ENCODE measurements at places on chromosomes 12 and 14.
A peak's percentile ranks its signal among the peaks of the same experiment; 100 is the strongest.

GRCh38 chr12:132634411-132634990 lies 15.9 kb downstream of the P2RX2 start:
- ATAC-seq = no peak

DNA sequence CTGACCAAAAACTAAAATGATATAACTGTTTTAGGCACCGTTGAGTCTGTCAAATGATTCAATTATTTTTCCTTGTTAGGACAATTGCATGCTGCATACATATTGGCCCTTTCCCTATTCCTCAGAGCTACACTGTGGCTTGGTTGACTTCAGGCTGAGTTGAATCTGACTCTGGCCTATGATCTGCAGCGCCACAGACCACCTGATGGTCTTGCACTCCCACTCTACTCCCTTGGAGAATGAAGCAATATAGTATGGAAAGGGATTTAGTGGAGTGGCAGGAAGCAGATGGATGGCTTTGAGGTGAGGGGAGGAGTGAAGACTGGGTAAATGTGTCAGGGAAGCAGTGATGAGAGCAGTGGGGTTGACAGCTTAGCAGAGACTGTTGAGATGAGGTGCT lies 579.0 kb upstream of the STXBP6 start:
- ATAC-seq = no peak

DNA sequence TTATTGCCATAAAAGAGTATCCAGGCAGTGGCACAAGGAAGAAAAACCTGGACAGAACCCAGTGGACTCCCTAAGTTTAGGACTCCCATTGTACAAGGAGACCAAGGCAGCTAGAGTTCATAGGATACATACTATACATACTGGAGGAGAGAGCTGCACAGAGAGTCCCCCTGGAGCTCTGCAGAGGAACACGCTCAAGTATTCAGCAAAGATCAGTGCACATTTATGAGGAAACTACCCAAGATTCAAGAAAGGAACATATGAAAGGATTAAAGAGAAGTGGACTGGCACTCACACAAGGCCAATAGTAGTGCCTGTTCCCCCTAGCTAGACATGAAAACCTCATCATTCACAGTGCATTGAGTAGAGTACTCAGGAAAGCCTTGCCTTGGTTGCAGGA lies 43.0 kb upstream of the CHPT1 start:
- ATAC-seq = no peak

- ATAC-seq = no peak
Measured at GRCh38 chr14:53412819-53413675, 259.9 kb upstream of the DDHD1 start.

DNA sequence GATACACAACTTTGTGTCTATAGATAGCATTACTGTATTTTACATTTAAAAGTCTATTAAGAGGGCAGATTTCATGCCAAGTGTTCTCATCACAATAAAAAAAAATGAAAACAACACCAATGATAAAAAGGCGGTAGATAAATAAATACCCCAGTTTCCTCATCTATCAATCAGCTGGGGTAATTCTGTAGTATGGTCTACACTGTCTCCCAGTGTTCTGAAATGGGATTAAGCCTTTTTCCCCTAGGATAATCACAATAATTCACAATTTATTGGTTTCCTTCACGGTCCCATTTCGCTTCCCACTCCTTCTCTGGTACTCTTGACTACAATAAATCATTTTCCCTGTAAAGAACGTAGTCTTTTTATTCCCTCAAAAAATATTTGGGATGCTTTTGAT lies 114.3 kb downstream of the SSPN start:
- ATAC-seq = no peak

DNA sequence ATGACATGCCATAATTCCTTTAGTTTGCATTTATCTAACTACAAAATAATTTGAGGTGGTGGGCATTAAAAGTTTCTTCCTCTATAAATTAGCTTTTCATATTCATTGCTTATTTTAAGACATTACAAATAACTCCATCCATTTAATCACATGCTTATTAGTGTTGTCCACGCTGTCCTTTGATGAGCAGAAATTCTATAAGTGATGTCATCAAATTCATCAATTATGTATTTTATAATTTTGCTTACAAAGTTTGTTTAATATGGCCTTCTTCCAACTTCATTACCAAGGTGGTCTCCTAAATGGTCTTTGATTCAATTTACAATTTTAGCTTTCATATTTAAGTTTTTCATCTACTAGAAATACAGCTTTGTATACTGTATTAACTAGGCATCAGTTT lies 173.5 kb downstream of the PRKD1 start:
- no peak for ATAC-seq

- ATAC-seq = peak; percentile 39
Measured at GRCh38 chr14:67668559-67668958, 5.9 kb downstream of the VTI1B start.

- ATAC-seq = no peak
Measured at GRCh38 chr12:20305470-20305869, 62.9 kb upstream of the PDE3A start.

DNA sequence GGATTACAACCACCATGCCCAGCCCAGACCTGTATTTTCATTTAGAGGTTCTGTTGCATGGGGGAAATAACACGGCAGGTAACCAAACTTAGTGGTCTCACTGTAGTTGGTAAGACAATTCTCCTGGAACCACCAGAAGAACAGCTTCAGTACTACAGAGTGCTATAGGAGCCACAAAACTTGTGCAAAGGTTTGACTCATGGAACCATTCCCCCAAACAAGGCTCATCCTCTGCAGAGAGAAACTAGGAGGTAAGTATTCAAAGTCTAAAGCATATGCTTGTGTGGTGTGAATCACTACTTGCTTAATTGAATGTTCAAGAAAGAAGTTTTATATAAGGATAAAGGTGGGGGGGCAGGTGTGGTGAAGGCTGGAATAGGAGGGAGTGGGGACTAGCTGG lies 58.7 kb downstream of the GNS start:
- ATAC-seq = peak; percentile 57

- no peak for ATAC-seq
Measured at GRCh38 chr14:67602995-67603545, 3.0 kb upstream of the PIGH start.

DNA sequence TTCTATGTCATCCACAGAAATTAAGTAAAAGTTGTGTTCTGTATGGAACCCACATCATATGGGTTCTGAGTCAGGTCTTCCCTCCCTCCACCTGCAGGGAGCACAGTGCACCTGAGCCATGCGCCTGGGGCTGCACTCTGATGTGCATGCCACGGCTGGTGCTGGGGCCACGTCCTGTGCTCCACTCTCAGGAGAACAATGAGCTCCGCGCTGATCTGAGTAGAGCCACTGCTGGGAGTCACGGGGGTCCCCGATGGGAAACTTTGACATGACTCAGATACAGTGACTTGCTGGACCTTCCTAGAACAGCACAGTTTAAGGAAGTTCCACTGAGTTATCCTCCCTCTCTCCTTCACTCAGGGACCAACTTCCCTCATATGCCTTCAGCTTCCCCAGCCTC lies 683.4 kb downstream of the TMEM121 start:
- ATAC-seq = no peak

GRCh38 chr14:104967386-104968152 lies 10.6 kb downstream of the AHNAK2 start:
- no peak for ATAC-seq

DNA sequence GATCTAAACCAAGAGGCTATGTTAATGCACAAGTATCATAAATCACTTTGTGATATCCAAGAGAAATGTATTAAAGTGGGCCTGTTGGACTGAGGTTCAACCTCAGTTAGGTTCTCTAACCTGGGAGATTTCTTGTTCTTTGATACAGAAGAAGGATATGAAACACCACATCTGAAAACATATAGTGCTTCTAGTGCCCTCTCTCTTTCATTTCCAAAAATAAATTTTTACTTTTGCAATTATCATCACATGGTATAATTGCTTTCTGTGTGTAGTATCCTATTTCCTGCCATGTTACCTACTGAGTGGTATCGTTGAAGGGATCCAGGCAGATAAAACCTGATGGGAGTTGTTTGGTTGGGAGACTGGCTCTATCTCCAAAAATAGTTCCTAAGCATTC lies 264.9 kb downstream of the CCER1 start:
- no peak for ATAC-seq

DNA sequence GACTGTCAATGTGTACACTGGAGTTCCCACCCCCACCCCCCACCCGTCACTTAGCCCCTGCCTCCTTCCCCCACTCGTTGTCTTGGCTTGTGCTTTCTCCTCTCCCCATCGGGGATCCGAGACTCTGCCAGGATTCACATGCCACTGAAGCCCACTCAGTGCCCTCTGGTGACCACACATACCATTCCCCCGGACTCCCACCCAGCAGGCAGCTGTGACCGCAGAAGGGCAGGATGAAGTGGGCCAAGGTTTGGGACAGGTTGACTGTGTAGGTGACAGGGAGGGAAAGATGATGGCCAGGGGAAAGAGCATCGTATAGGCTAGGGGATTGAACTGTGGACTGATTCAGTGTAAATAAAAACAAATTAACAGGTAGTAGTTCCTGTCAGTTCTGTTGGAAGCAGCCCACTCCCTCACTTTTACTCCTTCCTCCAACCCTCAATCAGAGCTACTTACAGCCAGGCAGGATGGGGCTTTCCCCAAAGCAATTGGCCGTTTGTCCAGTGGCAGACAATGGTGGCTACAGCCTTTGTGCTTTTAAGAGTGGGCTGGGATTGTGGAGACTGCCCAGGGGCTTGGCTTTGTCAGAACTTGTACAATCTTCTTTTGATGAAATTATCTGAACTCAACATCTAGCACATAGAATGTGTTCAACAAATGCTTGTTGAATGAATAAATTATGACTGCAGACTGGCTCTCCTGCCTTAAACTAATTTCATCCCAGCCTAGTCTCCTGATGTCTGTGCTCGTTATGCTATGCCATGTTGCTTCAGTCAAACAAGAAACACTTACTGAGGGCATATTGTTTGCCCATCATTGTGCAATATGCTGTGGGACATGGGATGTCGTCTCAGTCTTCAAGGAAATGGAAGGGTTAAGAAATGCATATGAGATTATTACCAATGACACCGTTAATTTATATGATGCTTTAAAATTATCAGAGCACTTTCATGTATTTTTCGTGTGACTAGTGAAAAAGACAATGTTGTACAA lies 30.2 kb downstream of the TTC9 start:
- ATAC-seq = no peak

- no peak for ATAC-seq
Measured at GRCh38 chr14:98826618-98827017, 445.4 kb downstream of the BCL11B start.

- no peak for ATAC-seq
Measured at GRCh38 chr12:131918311-131919050, 10.6 kb upstream of the PUS1 start.

All from activated CD4-positive, CD25-positive, alpha-beta regulatory T cell treated with anti-CD3 and anti-CD28 coated beads, Interleukin-2, amount 50 U/mL, for 24 hours (primary cell).